SK-N-SH (cell line): ENCODE measurements at places on chromosomes 4 and X.

DNA sequence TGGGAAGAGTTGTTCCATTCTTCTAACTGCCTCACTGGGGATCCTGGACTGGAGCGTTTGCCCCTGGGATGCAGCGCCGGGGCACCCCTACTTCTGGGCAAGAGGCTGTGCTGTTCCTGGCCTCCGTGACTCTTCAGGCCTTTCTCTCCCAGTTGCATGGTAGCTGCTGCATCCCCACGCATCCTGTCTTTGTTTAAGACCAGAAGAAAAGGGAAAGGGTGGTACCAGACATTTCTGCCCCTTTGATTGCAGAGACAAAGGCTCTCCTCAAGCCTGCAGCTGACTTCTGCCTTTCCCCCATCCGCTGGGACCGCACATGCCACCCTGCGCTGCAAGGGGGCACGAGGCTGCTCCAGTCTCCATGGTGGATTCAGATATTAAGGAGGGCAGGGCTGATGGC is 70.4 kb downstream of the SHROOM2 start:
- DNase-seq, result no peak

DNA sequence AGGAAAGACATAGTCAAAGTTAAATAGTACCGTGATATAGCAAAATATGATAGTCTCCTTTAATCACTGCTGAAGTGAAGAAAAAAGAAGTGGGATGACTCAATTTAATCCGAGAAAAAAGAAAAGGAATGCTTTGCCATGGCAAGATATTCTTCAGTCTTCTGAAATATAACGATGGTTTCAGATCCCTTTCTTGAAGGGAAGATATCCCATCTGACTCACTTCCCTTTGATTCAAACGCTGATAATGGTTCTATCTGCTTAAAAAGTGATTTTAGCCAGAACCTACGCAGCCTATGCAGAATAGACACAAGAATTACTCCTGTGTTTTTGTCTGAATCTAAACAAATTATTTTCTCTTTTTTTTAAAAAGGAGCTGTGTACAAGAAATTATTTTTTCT is 68.1 kb upstream of the FTHL17 start:
- no peak for DNase-seq

DNA sequence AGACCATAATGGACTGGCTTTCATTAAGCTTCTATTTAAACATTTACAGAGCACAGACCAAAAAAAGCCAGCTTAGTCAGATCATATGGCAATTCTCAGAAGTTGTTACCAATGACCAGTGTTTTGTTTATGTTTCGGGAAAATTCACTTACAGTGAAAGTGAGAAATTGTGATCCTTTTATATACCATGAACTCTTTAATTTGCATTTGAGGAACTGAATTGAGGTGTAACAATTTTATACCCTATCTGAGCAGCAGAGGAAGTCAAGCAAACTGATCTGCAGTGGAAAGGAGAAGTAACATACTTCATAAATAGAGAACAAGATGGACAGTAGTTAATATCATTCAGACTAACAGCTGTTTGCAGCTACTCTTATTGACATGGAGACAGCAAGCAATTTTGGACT is 97.1 kb downstream of the TMA16 start:
- no peak for DNase-seq

DNA sequence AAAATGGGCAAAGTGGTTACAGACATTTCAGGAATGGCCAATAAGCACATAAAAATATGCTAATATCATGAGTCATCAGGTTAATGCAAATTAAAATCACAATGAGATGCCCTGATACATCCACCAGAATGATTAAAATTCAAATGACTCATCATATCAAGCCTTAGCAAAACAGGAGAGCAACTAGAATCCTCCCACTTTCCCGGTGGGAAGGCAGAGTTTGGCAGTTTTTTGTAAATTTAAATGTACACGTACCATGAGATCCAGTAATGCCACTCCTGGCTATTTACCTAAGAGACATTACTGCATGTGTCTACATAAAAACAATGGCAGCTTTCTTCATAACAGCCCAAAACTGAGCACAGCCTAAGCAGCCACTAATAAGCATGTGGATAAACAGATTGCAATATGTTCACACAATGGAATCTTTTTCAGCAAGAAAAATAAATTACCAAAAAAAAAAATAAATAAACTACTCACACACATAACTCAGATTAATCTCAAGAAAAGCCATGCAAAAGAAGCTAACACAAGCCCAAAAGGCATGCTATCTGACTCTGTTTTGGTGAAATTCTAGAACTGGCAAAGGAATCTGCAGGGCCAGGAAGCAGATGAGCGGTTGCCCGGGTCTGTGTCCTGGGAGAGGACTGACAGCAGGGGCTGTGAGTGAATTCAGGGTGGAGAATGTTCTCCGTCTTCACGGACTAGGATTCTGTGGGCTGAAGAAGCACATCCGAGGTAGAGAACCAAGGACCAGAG is 48.8 kb downstream of the AFAP1 start:
- no peak for DNase-seq

DNA sequence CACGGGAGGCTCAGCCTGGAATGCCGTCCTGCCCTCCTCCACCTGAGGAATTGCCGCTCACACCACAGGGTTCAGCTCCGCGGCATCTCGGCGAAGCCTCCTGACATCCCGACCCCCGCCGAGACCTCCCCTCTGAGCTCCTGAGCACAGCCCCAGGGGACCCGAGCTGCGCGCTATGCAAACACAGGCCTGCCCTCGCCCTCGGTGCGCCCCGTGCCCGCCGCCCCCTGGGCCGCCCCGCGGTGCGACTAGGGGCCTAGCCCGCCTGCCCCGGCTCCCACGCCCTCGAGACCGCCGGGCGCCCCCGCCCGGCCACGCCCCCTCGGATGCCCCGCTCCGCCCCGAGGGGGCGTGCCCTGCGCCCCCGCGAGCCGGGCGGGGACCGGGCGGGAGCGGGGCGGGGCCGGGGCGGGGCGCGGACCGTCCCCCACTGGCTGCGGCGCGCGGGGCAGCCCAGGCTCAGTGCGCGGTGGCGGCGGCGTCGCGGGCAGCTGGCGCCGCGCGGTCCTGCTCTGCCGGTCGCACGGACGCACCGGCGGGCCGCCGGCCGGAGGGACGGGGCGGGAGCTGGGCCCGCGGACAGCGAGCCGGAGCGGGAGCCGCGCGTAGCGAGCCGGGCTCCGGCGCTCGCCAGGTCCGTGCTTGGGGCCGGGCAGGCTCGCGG is at the start of gene FGFR3:
Gene FGFR3, plus strand, starts transcription at position 462 of the 664 bp plus-strand sequence. CDS start 642 bp downstream, outside the sequence.
- DNase-seq, result peak; percentile 99

GRCh38 chr4:181592221-181592745 is 650.9 kb upstream of the TENM3 start:
- no peak for DNase-seq

GRCh38 chr4:140281828-140282552 is 91.5 kb upstream of the SCOC start:
- no peak for DNase-seq

DNA sequence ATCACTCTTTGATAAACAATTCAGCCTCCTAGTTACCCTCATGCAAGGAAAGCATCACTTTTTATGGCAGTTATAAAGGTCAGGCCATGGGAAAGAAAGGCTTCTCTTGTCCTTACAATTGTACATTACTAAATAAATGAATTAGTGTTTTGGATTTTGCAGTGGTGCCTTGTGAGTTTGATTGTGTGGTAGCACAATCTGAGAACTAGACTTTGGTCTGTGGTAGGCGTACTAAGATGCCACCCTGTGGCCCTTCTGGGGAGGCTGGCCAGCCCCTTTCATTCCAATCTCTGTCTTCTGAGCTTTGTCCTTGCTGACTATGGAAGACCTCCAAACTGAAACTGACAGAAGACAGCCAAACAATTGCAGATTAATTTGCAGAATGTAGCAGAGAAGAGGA is 14.6 kb upstream of the HNRNPD start:
- no peak for DNase-seq

DNA sequence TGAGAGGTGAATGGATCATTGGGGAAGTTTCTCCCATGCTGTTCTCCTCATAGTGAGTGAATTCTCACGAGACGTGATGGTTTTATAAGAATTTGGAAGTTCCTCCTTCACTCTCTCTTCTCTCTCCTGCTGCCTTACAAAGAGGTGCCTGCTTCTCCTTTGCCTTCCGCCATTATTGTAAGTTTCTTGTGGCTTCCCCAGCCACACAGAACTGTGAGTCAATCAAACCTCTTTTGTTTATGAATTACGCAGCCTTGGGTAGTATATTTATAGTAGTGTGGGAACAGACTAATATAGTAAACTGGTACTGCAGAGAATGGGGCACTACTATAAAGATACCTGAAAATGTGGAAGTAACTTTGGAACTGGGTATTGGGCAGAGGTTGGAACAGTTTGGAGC is 7.8 kb upstream of the CTAG2 start:
- DNase-seq, result no peak

DNA sequence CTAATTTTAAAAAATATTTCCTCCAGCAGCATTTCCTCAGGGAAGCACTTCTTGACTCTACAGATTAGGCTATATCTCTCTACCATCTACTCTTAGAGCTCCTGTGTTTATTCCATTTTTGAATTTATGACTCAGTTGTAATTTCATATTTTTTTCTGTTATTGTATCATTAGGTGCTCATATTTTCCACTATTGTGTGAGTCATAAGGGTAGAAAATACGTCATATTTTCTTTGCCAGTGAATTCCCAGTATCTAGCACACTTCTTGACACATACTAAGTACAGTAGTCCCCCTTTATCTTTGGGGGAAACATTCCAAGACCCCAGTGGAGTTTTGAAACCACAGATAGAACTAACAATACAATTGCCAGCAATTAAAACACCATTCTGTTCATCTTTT is 431.2 kb downstream of the GASK1B start:
- no peak for DNase-seq

- no peak for DNase-seq
Measured at GRCh38 chrX:95678679-95679078, 1006.0 kb upstream of the DIAPH2 start.

- DNase-seq, result no peak
Measured at GRCh38 chr4:3190549-3190948, 58.4 kb upstream of the MSANTD1 start.

GRCh38 chrX:39652336-39652735 is 445.4 kb downstream of the BCOR start:
- peak; percentile 34 for DNase-seq

DNA sequence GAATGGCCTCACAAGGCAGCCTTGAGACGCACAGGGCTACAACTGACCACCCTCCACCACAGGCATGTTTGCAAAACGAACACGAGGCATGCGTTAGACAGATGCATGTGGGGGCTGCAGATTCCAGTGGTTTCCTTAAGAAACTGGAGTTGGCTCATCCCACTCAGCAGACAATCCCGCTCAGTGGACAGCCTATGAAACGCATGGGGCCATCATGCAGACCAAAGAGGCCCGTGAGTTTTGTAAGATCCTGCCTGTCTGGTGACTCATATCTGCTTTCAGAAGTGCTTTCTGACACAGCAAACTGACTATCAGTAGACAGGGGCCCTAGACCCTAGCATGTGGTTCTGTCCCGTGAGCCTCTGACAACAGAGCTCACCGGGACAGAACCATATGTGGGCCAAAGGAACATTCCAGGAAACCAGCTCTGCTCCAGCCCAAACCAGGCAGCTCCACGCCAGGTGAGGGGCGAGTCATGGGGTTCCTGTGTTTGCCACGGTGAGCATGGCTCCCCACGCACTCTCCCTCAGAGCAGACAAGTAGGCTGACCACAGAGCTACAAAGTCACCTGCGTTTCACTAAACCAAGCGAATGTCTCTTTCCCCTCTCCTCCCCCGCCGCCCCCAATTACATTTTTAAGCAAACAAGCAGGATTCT is 74.4 kb downstream of the MTMR1 start:
- no peak for DNase-seq

DNA sequence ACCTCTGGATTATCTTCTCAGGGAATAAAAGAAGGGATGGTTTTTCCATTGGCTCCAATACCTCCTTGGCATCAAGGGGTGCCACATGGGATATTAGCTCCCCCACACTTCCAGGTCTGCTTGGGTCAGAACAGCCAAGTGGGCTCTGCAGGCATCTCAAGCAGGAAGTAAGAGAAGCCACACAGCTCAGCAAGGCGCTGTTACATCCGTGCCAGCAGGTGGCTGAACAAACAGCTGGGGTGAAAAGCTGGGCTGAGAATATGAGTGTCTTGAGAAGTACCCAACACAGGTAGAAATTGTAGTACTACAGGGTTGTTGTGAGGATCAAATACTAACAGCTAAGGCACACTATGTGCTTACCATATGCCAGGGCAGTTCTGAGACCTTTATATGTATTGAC is 76.7 kb upstream of the TMEM150C start:
- DNase-seq, result no peak

- DNase-seq, result no peak
Measured at GRCh38 chr4:76623217-76624045, 188.4 kb downstream of the SHROOM3 start.

- DNase-seq, result no peak
Measured at GRCh38 chrX:43530837-43531236, 125.3 kb upstream of the MAOA start.

DNA sequence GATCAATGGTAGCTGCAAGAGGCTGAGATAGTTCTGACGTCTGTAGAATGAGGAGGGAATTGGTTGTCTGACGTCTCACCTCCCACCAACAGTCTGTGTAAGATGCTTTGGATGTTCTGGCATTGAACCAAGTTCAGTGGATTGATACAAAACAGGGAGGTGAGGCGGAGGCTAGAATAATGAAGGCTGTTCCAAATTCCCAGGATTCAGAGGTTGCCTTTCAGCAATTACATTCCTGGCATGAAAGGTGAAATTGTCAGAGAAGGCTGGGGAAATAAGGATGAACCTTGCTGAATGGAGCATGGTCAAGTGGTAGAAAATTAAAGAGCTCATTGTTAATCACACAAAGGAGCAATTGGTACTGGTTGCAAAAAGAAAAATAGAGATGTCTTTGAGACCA is 241.6 kb downstream of the FBXW7 start:
- DNase-seq, result no peak

- DNase-seq, result peak; percentile 46
Measured at GRCh38 chr4:120725639-120726580, 196.6 kb downstream of the PRDM5 start.

DNA sequence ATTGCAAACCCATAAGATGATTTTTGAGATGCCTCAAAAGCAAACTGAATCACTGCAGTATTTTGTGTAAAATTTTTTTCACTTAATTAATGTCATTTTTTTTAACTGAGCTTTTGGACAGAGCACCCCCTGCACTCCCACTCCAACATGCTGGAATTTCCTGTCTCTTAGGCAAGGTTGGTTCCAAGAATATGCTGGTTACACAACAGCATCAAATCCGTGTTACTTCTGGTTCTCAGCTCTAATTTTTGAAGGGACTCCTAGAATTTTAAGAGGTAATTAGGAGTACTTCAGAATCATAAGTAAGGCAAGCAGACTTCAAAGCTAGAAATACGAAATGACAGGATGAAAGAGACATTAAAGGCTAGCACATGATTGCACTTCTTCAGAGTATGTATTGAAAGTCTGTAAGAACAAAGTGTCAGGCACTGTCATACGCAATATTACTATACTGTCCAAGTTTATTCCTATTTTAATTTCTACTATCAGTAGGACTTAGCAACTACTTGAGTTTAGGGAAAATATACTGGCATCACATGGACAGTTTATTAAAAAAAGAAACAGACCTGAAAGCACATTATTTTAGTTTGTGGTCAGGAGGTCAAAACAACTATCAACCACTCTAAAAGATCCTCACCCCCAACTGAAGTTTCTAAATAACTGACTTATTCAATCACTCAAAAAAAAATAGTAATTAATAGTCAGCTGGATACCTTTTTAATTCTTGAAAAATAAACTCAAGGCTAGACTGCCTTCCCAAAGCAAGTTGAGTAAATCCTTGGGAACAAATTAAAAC is 1.6 kb upstream of the JCHAIN start:
- no peak for DNase-seq

GRCh38 chrX:39145859-39146258 is 344.6 kb downstream of the MID1IP1 start:
- DNase-seq, result no peak
